K562 (cell line): ENCODE measurements at places on chromosomes 2 and 18. TPM values are rescaled to one million over a fixed set of nuclear protein-coding genes. Genes with fewer than 3 reads are reported as not detected.

ADD2 gene
- total RNA-seq: 59.6 and 63.0 TPM in 2 replicates

TMEM200C gene
- total RNA-seq: 0.04 TPM in 1 of 2 replicates, not detected in the other

IL36RN gene
- total RNA-seq: not detected in 2 replicates

DOK6 gene
- total RNA-seq: not detected in 2 replicates

C2orf72 gene
- total RNA-seq: 0.11 and 0.22 TPM in 2 replicates

CNDP1 gene
- not detected in 2 replicates for total RNA-seq

GPR35 gene
- total RNA-seq: 0.20 and 0.33 TPM in 2 replicates

AOX1 gene
- 0.55 and 0.69 TPM in 2 replicates for total RNA-seq

SCYGR4 gene
- not detected in 2 replicates for total RNA-seq

AQP12A gene
- total RNA-seq: not detected in 2 replicates

UGT1A9 gene
- not detected in 2 replicates for total RNA-seq

TRAPPC8 gene
- total RNA-seq: 44.6 and 52.4 TPM in 2 replicates

ADCYAP1 gene
- not detected in 2 replicates for total RNA-seq

CCDC93 gene
- 11.1 and 14.1 TPM in 2 replicates for total RNA-seq

NEMP2 gene
- 2.4 and 3.3 TPM in 2 replicates for total RNA-seq

TNFRSF11A gene
- total RNA-seq: 0.04 TPM in 2 replicates

CCBE1 gene
- 0.13 and 0.20 TPM in 2 replicates for total RNA-seq

KCNS3 gene
- 0.25 and 0.75 TPM in 2 replicates for total RNA-seq

CHRNG gene
- not detected in 2 replicates for total RNA-seq
